Caudate nucleus (tissue), 63 donors: ENCODE measurements at places on chromosomes 6 and 20.

DNA sequence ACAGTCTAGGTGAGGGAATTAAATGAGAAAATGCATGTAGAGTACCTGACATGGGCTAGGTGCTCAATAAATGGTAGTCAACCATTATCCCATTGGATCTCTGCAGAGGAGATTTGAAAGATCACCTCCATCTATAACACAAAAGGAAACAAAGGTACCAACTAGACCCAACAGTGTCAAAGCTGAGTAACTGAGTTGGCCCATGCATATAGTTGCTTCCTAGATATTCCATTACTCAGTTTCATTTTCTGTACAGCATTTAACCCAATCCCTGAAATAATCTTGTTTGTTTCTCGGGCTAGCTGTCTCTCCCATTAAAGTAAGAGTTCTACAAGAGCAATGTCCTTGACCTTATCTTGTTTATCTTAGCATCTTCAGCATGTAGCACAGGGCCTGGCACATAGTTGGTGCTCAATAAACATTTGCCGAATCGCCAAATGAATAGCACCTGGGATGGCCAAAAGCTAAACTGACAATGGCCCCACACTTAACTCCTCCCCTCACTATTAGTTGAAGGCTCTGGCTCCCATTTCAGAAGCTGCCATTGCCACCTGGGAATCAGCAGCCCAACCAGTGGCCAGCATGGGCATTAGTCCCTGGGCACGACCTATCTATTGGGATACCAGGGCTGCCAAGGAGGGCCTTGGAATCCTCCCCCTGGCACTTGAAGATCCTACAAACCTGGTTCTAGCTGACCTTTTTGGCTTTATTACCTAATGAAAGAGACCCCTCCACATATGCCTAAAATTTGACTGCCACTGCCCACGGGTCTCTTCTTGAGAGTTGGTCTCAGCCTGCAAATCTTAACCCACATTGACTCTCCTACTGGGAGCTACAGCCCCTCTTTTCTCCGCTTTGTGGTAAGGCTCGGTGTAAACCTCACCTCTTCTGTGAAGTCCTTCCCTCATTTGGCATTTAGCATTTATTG lies 22.6 kb downstream of the BCL2L1 start:
- no peak for DNase-seq

DNA sequence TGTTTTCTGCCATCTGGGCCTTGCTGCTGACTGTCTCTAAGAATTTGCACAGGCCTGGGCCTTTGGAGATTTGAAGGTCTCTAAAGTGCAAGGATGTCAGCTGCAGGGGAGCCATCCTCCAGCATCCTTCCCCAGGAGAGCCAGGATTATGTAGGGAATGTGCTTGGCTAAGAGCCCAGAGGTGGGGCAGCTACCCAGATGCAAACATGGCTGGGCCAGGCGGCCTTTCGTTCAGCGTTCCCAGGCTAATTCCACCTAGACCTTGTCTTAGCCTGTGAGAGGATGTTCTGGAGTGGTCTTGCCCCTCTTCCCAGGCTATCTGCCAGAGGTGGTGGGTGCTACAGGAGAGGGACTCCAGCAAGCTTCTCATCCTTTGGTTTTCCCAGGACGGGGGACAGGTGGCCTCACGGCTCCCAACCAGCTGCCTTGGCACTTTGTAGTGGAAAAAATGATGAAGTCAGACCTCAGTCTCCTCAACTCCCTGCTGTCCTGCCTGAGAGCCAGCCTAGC lies 7.7 kb upstream of the PTGIS start:
- DNase-seq: no peak

- no peak for DNase-seq
Measured at GRCh38 chr6:79384845-79385244, 150.4 kb upstream of the HMGN3 start.

- no peak for DNase-seq
Measured at GRCh38 chr6:16756660-16757255, 4.5 kb downstream of the ATXN1 start.

DNA sequence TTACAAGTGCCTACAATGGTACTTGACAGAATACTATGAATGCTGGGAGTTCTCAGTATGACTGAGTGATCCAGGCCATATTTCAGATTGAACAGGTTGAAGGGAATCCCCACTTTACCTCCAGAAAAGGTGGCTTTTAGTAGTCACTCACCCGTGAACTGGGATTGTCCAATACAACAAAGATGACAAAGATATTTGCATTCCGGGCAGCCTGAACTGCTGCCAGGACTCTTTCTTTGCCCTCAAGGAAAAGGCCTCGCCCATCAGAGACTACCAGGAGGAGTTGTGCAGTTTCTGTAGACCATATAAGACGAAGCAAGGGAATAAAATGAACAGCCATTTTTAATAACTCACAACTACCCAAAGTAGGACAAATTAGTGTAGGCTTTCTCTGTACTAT lies 6.3 kb upstream of the LYRM2 start:
- DNase-seq: no peak

DNA sequence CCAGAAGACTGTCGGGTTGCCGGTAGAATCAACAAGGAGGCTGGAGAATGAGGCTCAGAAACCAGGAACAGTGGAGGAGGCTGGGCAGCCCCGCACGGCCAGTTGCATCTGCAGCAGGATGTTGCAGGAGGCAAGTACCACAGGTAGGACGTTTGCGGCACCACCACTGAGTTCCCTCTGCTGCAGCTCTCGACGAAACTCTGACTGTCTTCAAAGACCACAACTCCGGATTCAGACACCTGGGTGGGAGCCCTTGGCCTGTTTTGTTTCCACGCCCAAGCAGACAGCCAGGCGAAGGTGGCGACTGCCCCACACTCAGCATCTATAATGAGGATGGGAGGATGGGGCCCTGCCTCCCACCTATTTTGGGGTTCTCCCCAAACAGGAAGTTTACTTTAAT lies 218.2 kb downstream of the ZDHHC14 start:
- DNase-seq: no peak

- no peak for DNase-seq
Measured at GRCh38 chr6:81562169-81562568, 190.3 kb downstream of the TENT5A start.

GRCh38 chr20:3696200-3696599 lies 14.4 kb upstream of the ADAM33 start:
- no peak for DNase-seq

- no peak for DNase-seq
Measured at GRCh38 chr6:4790158-4790899, 14.1 kb downstream of the CDYL start.

DNA sequence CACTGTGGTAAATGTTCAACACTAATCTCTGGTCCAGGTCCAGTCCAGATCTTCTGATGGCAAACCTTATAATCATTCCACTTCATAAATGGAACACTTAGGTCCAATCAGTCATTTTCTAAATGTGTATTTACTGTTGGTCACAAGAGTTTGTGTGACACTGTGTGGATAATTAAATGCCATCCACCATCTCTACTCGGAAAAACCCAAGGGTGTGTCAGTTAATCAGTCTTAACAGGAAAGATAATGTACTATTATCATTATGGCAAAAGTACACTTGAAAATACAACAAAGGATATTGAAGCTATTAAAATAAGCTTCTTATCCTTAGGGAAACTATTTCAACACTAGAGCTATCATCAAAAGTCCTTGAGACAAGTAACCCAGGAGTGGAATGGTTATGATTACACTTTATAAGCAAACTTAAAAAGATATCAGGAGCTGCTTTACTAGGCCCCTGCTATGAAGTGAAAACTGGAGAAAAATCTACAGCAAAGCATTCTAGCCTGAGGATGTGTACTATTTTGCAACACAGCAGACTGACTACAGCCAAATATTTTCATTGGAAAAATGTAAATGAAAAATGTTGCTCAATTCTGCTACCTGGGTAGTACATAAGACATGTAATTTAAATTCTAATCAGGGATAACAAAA lies 227.9 kb downstream of the LAMA2 start:
- no peak for DNase-seq

GRCh38 chr6:148389086-148389485 lies 46.4 kb downstream of the SASH1 start:
- DNase-seq: no peak

DNA sequence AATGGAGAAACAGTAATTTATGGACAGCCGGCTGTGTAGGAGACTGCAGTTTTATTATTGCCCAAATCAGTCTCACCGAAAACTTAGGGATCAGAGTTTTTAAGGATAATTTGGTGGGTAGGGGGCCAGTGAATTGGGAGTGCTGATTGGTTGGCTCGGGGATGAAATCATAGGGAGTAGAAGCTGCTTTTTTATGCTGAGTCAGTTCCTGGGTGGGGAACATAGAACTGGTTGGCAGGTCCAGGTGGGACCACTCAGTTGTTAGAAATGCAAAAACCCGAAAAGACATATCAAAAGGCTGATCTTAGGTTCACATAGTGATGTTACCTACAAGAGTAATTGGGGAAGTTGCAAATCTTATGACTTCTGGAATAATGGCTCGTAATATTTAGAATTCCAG lies 59.3 kb downstream of the DOP1A start:
- no peak for DNase-seq

DNA sequence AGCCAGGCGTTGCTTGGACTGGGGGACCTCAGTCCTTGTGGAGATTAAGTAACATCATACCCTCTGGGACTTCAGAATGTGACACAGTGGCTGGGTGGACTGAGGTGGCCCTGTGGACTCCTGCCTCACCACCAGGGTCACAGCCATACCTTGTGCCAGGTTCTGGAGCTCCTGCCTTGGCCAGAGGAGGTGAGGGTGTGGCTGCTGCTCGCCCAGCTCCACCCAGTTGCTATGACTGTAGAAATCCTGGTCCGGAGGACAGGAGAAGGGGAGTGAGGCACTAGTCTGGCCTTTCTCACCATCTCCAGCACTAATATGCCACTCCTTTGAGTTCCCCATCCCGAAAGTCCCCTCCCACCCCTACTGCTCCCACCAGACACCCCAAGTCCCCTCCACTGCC lies 1.9 kb downstream of the VWA7 start:
- DNase-seq: no peak

- DNase-seq: no peak
Measured at GRCh38 chr6:7041511-7042026, 66.2 kb upstream of the RREB1 start.

- no peak for DNase-seq
Measured at GRCh38 chr6:12051861-12052368, 39.8 kb downstream of the HIVEP1 start.

- DNase-seq: no peak
Measured at GRCh38 chr20:42281801-42282200, 663.6 kb upstream of the CHD6 start.

- DNase-seq: no peak
Measured at GRCh38 chr6:10554826-10555225, 33.7 kb downstream of the GCNT2 start.

- DNase-seq: no peak
Measured at GRCh38 chr6:105442369-105442768, 39.5 kb upstream of the PREP start.

DNA sequence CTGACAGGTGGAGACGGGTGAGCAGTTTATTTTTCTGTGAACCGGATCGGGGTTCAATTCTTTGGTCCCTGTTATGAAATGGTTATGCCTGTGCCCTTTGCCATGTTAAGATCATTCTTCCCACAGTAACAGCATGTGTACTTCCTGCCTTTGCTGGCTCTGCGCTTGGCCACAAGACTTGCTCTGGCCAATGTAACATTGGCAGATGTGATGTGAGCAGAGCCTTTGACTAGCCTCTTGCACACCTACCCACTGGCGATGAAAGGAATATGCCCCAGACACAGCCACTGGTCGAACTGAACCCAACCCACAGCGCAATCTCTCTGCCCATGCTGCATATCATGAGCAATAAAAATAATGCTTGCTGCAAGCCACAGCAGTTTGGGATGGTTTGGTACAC lies 31.9 kb downstream of the JAG1 start:
- DNase-seq: no peak

GRCh38 chr20:41422953-41423352 lies 56.3 kb upstream of the EMILIN3 start:
- DNase-seq: no peak

DNA sequence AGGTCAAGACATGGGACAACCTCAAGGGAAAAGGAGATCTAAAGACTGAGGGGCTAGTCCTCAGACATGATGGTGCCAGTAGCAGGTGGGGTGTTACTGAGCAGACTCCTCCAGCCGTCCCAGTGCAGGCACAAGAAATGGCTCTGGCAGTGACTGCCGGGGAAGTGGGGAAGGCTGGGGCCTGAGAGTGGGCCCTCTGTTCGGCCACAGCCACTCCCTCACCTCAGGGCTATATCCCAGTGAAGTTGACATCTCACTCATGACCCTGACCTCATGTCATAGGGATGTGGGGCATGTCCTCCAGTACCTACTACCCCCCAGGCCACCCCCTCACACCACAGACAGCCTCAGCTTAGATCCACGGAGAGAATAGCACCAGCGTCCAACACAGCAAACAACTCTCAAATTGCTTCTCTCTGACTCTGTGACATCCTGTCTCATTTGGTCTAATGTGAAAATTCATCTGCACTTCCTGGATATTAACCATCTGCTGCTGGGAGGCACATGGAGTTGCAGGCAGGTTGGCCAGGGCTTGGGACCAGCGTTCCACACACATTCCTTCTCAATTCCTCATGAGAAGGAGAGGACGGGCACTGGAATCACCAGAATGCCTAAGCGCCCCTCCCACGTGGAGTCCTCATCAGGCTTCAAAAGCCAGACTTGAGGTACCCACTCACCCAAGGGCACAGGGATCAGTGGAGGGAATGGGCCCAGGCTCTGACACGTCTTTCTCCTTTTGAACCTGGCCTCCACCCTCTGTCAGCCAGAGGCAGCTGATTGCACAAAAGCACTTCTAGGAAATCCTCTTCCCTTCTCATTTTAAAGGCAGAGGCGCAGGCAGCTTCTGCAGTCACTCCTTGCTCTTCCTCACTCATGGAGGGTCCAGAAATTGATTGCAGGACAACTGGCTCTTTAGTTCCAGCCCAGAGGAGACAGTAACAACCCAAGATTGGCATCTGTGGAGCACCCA lies 163.6 kb upstream of the CST7 start:
- no peak for DNase-seq

DNA sequence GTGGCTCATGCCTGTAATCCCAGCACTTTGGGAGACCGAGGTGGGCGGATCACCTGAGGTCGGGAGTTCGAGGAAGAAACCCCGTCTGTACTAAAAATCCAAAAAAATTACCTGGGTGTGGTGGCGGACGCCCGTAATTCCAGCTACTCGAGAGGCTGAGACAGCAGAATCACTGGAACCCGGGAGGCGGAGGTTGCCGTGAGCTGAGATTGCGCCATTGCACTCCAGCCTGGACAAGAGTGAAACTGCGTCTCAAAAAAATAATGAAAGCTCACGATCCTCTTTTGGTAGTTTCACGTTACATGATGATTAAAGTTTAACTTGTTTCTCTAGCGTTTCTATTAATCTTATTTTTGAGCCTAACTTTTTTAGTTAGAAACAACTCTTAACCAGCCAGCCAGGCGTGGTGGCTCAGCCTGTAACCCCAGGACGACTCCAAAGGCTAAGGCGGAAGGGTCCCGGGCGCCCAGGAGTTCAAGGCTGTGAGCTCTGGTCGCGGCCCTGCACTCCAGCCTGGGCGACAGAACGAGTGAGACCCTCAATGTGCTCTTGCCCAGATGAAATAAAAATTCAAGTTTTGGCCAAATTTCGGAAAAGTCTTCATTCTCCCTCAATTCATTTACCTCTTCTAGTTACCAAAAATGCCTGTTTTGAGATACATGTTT lies 1.2 kb upstream of the WRNIP1 start:
- no peak for DNase-seq
